ENCODE measurements at places on chromosomes 11 and 22.

DNA sequence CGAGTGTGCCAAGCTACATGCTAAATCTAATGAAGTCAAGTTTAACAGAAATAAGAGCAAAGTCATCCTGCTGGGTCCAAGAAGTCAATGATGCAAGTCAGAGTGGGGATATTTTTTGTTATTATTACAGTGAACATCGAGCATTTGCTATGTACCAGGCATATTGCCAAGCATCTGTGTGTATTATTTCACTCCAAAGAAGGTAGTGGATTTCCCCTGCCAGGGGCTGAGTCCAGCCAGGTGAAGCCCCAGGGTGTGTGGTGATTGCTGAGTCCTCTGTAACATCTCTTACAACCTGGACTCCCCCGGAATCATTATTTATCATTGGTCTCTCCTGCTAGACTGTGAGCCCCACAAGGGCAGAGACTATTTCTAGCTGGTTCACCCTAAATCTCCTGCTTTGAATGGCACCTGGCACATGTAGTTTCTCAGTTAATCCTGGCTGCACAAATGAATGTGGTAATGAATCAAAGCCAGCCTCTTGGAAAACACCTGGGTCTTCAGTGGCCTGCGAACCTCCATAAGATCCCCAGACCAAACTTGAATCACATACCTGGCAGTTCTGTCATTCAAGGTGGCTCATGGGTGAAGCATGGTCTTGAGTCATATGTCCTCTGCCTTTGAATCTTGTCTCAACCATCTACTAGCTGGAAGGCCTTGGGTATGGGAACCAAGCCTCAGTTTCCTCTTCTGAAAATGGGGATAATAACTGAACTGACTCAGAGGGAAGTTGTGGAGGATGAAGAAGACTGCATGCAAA lies 549.2 kb downstream of the MIAT start:
- no peak overlapping the region for H3K27ac ChIP-seq
- H3K4me3 ChIP-seq = no peak overlapping the region
- DNase-seq = no peak
- H3K27me3 ChIP-seq = peaks cover 38% of the 10 kb centered on the region

DNA sequence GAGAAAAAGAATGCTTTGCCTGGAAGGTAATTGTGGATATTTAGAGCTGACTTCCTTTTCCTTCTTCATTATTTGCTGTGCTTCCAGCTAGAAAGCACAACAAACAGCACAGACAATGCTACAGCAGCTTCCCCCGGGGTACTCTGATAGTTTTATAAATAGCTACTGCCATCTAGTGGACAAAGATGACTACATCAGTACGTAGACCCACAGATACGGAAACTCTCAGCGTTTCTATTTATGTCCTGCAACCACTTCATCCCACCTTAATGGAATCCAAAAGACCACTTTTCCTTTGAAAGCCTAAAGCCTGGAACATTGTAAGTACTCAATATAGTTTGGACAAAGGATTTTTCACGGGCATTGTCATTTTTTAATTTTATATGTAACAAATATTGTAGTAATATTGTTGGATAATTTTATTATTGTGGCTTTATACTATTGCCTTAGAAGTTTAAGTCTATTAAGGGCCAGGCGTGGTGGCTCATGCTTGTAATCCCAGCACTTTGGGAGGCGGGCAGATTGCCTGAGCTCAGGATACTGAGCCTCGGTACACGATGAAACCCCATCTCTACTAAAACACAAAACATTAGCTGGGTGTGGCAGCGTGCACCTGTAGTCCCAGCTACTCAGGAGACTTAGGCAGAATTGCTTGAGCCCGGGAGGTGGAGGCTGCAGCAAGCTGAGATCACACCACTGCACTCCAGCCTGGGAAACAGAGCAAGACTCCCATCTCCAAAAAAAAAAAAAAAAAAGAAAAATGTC lies 7.5 kb downstream of the HSPA8 start:
- peak overlapping the region; percentile 10 for H3K4me3 ChIP-seq
- peaks cover 73% of the 10 kb centered on the region for H3K36me3 ChIP-seq
- no peak for DNase-seq
- H3K27ac ChIP-seq = peak overlapping the region; percentile 64

- H3K4me1 ChIP-seq = no peaks in the 10 kb centered on the region
- no peak overlapping the region for H3K4me3 ChIP-seq
- peaks cover 3% of the 10 kb centered on the region for H3K36me3 ChIP-seq
- H3K27me3 ChIP-seq = peaks cover 21% of the 10 kb centered on the region
- no peak overlapping the region for H3K27ac ChIP-seq
- DNase-seq = no peak
These were observed 18.7 kb downstream of the MMP10 start for GRCh38 chr11:102761646-102762238.

DNA sequence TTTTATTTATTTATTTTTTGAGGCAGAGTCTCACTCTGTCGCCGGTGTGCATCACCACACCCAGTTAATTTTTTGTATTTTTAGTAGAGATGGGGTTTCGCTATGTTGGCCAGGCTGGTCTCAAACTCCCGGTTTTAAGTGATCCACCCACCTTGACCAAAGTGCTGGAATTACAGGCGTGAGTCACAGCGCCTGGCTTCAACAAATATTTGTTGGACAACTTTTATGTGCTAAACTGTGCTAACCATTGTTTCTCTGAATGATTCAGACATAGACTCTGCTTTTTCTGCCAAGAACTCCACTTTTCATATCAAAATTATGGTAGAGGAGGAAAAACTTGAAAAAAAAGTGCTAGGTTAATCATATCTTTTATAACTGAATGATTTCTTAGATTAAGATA lies 36.3 kb downstream of the MMP7 start:
- H3K27me3 ChIP-seq = peaks cover 34% of the 10 kb centered on the region
- no peak overlapping the region for H3K4me3 ChIP-seq
- peaks cover 2% of the 10 kb centered on the region for H3K36me3 ChIP-seq

- H3K36me3 ChIP-seq = peaks cover 2% of the 10 kb centered on the region
- no peak overlapping the region for H3K4me3 ChIP-seq
These were observed 2.2 kb upstream of the MRGPRG start for GRCh38 chr11:3220521-3221407.

- peak; percentile 24 for DNase-seq
- H3K27ac ChIP-seq = peak overlapping the region; percentile 96
- no peaks in the 10 kb centered on the region for H3K27me3 ChIP-seq
- H3K4me1 ChIP-seq = peaks cover 35% of the 10 kb centered on the region
These were observed 771 bp downstream of the MIF start for GRCh38 chr22:23894710-23895598.

DNA sequence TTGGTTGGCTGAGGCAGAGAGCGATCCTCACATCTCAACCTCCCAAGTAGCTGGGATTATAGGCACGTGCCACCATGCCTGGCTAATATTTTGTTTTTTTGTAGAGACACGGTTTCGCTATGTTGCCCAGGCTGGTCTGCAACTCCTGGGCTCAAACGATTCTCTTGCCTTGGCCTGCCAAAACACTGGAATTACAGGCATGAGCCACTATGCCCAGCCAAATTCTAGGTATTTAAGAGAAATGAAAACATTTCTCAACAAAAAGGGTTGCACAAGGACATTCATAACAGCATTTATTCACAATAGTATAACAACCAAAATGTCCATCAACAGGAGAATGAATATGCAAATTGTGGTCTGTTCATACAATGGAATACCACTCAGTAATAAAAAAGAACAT lies 31.7 kb upstream of the RBX1 start:
- H3K4me3 ChIP-seq = no peak overlapping the region
- no peak for DNase-seq
- no peak overlapping the region for H3K27ac ChIP-seq
- H3K36me3 ChIP-seq = peaks cover 26% of the 10 kb centered on the region
- H3K27me3 ChIP-seq = no peaks in the 10 kb centered on the region
- peaks cover 6% of the 10 kb centered on the region for H3K4me1 ChIP-seq

Data from central memory CD8-positive, alpha-beta T cell (primary cell).